Aorta (tissue), 5 donors: ENCODE measurements at places on chromosomes 5 and 9. TPM values are rescaled to one million over a fixed set of nuclear protein-coding genes. Genes with fewer than 3 reads are reported as not detected.

Gene ZBTB6
- 8.4 TPM for total RNA-seq

Gene COL15A1
- 126 TPM for total RNA-seq

Gene ZNF608
- total RNA-seq: 8.5 TPM

Gene GNA14
- total RNA-seq: 13.6 TPM

Gene ZDHHC11
- 9.4 TPM for total RNA-seq

Gene MEGF10
- 0.52 TPM for total RNA-seq

Gene FGF1
- total RNA-seq: 25.6 TPM

Gene IL3
- not detected for total RNA-seq

Gene IL7R
- 6.8 TPM for total RNA-seq

Gene ADCY2
- 9.3 TPM for total RNA-seq

Gene GALT
- total RNA-seq: 50.9 TPM

Gene ACOT12
- total RNA-seq: 0.18 TPM

Gene SVEP1
- total RNA-seq: 74.6 TPM

Gene STC2
- 7.9 TPM for total RNA-seq

Gene TRPM6
- 3.6 TPM for total RNA-seq

Gene TMEFF1
- 0.78 TPM for total RNA-seq

Gene C5orf52
- total RNA-seq: not detected

Gene LCP2
- total RNA-seq: 58.8 TPM

Gene DOK3
- 21.6 TPM for total RNA-seq

Gene MED22
- 37.0 TPM for total RNA-seq

Gene SV2C
- total RNA-seq: 0.33 TPM

Gene SLIT3
- 108 TPM for total RNA-seq

Gene CARTPT
- total RNA-seq: not detected

Gene MLANA
- not detected for total RNA-seq

Gene CATSPER3
- total RNA-seq: 0.63 TPM

Gene TLX3
- not detected for total RNA-seq

Gene FOXD4L6
- not detected for total RNA-seq

Gene LSM11
- 5.9 TPM for total RNA-seq

Gene FPGS
- total RNA-seq: 77.7 TPM

Gene PCDHB14
- 7.5 TPM for total RNA-seq

Gene SET
- 190 TPM for total RNA-seq

Gene CCL19
- total RNA-seq: 39.7 TPM

Gene PDE8B
- 25.5 TPM for total RNA-seq

Gene SOHLH1
- total RNA-seq: not detected

Gene ISL1
- 0.69 TPM for total RNA-seq

Gene SLC23A1
- not detected for total RNA-seq

Gene PPP3R2
- not detected for total RNA-seq

Gene FOXD1
- 15.2 TPM for total RNA-seq

Gene PCDHGA9
- total RNA-seq: 13.2 TPM

Gene ENTREP1
- 2.8 TPM for total RNA-seq

Gene OR2Y1
- not detected for total RNA-seq

Gene PCDHB7
- 6.7 TPM for total RNA-seq

Gene FOXD4L3
- not detected for total RNA-seq

Gene C1QTNF2
- 13.5 TPM for total RNA-seq

Gene KCTD16
- 2.7 TPM for total RNA-seq

Gene SRD5A1
- 7.7 TPM for total RNA-seq

Gene SEC61B
- 95.0 TPM for total RNA-seq

Gene S1PR3
- total RNA-seq: 139 TPM

Gene FAXDC2
- total RNA-seq: 36.3 TPM

Gene BARX1
- total RNA-seq: 0.27 TPM

Gene STPG3
- total RNA-seq: not detected

Gene ZDHHC11B
- total RNA-seq: 5.9 TPM

Gene MOB3B
- total RNA-seq: 9.0 TPM

Gene ELOVL7
- 5.4 TPM for total RNA-seq

Gene CTXN3
- not detected for total RNA-seq

Gene IL5
- not detected for total RNA-seq

Gene PCDHB8
- total RNA-seq: 4.3 TPM
